Large intestine (tissue), 12 donors: ENCODE measurements at places on chromosomes 1 and 21. TPM values are rescaled to one million over a fixed set of nuclear protein-coding genes. Genes with fewer than 3 reads are reported as not detected.

DNA sequence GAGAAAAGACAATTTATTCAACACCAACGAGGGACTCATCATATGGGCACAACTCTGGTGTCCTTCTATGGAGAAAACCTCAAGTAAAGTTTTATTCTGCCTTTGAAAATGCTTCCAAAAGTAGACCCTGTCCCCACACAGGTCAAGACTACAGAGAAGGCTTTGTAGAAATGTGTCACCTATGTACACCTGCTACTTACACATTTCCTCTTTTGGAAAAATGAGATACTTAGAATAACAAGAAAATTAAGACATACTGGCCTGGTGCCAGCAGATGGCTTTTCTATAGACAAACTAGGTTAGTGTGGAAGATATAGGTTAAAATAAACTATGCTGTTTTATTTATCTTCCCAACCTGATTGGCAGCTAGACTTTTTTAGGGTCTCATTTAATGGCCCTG is 13.6 kb downstream of the POGK start:
- peaks cover 83% of the 10 kb centered on the region for H3K36me3 ChIP-seq
- no peak overlapping the region for H3K27ac ChIP-seq
- no peaks in the 10 kb centered on the region for H3K27me3 ChIP-seq
- H3K4me1 ChIP-seq, result no peaks in the 10 kb centered on the region

- peaks cover 4% of the 10 kb centered on the region for H3K36me3 ChIP-seq
- H3K27ac ChIP-seq, result peak overlapping the region; percentile 94
- H3K27me3 ChIP-seq, result no peaks in the 10 kb centered on the region
- DNase-seq, result no peak
- peaks cover 52% of the 10 kb centered on the region for H3K4me1 ChIP-seq
- peak overlapping the region; percentile 65 for H3K4me3 ChIP-seq
Measured at GRCh38 chr1:153615406-153615805, 719 bp downstream of the S100A14 start.

GRCh38 chr1:53075206-53075605 is 13.2 kb downstream of the PODN start:
- H3K27me3 ChIP-seq, result no peaks in the 10 kb centered on the region
- no peaks in the 10 kb centered on the region for H3K36me3 ChIP-seq
- H3K4me3 ChIP-seq, result no peak overlapping the region
- no peak overlapping the region for H3K27ac ChIP-seq
- DNase-seq, result no peak
- H3K4me1 ChIP-seq, result peaks cover 4% of the 10 kb centered on the region

GRCh38 chr1:186894415-186894814 is 65.7 kb downstream of the PLA2G4A start:
- no peak overlapping the region for H3K4me3 ChIP-seq
- no peak for DNase-seq
- H3K4me1 ChIP-seq, result no peaks in the 10 kb centered on the region
- H3K27ac ChIP-seq, result no peak overlapping the region

GRCh38 chr1:41599912-41600311 is 115.4 kb upstream of the EDN2 start:
- H3K4me1 ChIP-seq, result no peaks in the 10 kb centered on the region
- no peaks in the 10 kb centered on the region for H3K27me3 ChIP-seq
- no peak for DNase-seq
- no peak overlapping the region for H3K27ac ChIP-seq

DNA sequence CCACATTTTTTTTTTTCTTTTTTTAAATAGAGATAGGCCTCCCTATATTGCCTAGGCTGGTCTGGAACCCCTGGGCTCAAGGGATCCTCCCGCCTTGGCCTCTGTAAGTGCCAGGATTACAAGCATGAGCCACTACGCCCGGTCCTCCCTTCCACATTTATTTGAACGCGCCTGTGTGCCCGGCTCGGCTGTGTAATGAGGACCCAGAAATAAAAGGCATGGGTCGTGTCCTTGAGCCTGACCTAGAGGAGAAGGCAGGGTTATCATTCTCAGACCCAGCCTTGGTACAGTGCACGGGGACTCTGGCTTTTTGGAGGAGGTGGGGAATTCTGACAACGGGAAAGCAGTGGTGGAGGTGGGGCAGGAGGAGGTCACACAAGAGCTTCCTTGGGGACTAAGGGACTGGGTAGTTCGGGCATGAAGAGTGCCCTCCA is 841 bp downstream of the CENPF start:
- DNase-seq, result no peak
- peaks cover 3% of the 10 kb centered on the region for H3K4me1 ChIP-seq
- H3K4me3 ChIP-seq, result peak overlapping the region; percentile 88
- H3K27me3 ChIP-seq, result no peaks in the 10 kb centered on the region
- H3K27ac ChIP-seq, result no peak overlapping the region

DNA sequence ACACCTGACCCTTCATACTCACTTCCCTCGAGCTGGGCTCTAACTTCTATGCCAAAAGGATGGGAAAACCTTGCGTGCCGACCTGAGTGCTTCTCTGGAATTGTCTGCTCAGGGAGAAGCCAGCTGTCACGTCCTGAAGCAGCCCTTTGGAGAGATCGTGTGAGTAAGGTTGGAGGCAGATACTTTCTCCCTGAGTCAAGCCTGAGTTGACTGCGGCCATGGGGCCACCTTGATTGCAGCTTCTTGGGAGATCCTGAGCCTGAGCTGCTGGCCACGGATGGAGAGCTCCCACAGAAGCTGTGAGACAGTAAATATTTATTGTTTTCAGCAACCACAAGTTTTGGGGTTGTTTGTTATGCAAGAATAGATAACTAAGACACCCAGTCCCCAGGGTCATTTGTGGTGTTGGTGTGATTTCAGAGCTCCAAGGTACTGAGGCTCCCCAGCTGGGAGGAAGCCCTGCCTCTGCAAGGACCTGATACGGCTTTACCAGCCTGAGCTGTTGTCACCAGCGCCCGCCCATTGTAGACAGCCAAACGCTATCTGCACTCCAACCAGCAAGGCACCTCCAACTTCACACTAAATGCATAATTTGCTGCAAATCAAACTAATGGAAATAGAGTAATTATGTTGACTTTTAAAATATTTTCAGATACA is 531.6 kb downstream of the PTPRU start:
- H3K27ac ChIP-seq, result no peak overlapping the region
- H3K27me3 ChIP-seq, result peaks cover 21% of the 10 kb centered on the region
- no peak overlapping the region for H3K4me3 ChIP-seq
- no peaks in the 10 kb centered on the region for H3K36me3 ChIP-seq
- H3K4me1 ChIP-seq, result no peaks in the 10 kb centered on the region
- DNase-seq, result no peak

DNA sequence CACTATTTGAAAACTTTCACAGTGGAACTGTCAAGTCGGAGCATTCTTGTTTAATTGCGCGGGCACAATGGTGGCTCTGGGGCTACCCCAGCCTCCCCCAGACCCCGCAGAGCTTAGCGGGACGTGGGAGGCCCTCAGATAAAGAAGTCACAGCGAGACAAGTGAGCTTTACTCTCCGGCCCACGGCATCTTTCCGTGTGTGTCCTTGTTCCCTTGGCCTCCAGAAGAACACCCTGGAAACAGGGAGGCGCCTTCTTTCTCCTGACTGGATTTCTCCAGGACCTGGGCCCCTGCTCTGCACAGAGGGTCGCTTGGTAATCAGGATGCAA is 382.8 kb downstream of the RRAGC start:
- H3K36me3 ChIP-seq, result no peaks in the 10 kb centered on the region
- H3K4me3 ChIP-seq, result no peak overlapping the region
- no peaks in the 10 kb centered on the region for H3K4me1 ChIP-seq

DNA sequence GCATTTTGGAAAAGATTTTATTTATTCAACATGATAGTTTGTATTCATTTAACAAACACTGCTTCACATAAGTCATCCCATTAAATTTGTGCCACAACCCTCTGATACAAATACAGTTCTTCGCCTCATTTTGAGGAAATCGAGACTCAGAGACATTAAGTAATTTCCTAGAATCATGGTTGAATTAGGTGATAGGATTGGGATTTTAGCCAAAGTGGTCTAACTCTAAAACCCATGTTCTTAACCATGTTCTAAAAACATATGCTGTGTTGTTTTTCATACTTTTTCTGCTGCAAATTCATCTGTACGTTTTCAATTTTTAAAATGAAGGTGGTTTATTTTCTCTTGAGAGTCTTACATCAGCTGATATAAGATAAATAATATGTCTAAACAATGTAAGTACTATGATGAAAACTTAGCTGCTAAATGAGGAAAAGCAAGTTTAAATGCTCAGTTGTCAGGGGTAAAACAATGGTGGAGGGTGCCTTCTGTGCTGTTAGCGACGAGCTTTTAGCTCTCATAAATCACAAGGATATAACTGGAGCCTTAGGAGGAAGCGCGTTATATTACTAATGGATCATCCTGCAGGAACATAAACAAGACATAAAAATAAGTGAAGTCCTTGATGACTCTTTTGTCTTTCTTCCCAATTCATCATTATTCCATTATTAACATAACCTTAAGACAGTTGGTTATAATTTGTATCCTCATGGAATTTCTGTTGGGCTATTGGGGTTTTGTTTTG is 97.7 kb downstream of the CACHD1 start:
- H3K27ac ChIP-seq, result no peak overlapping the region
- H3K4me3 ChIP-seq, result no peak overlapping the region
- peaks cover 5% of the 10 kb centered on the region for H3K4me1 ChIP-seq
- no peaks in the 10 kb centered on the region for H3K27me3 ChIP-seq
- no peak for DNase-seq

DNA sequence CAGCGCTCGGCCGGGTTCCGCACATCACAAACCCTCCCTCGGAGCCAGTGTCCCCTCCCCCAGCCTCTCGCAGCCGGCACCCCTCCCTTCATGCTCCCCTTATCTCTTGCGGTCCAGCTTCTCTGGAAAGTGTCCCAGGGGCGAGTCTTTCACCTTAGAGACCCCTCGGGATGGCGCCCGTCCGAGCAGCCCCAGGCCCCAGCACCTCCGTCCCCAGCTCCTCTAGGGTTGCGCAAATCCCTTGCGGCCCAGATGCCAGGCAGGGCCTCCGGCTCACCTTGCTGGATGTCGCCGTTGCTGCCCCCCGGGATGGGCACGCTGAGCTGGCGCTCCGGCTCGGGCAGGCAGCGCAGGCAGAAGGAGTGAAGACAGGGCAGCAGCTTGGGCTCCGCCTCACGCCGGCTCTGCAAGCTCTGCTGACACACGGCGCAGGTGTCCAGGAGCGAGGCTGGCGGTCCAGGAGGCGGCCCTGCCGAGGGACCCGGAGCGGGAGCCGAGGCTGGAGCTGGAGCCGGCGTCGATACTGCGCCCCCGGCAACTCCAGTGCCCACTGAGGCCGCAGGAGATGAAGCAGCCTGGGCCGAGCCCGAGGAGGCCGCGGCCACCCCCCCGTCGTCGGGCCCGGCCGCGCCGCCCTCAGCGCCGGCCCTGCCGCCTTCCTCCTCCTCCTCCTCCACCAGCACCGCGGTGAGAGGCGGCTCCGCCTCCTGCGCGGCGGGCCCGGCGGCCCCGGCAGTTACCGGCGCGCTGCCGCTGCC is 550 bp downstream of the TRIM33 start:
- H3K4me3 ChIP-seq, result peak overlapping the region; percentile 94
- DNase-seq, result peak; percentile 18
- H3K4me1 ChIP-seq, result peaks cover 23% of the 10 kb centered on the region

- H3K36me3 ChIP-seq, result no peaks in the 10 kb centered on the region
- peak overlapping the region; percentile 7 for H3K4me3 ChIP-seq
- no peak for DNase-seq
- H3K27ac ChIP-seq, result peak overlapping the region; percentile 62
- no peaks in the 10 kb centered on the region for H3K4me1 ChIP-seq
Measured at GRCh38 chr1:50852889-50853288, 107.2 kb downstream of the FAF1 start.

GRCh38 chr1:211605603-211606331 is 26.8 kb upstream of the SLC30A1 start:
- no peak for DNase-seq
- no peak overlapping the region for H3K4me3 ChIP-seq
- H3K27me3 ChIP-seq, result no peaks in the 10 kb centered on the region
- H3K36me3 ChIP-seq, result no peaks in the 10 kb centered on the region

GRCh38 chr1:174940646-174941175 is 59.0 kb upstream of the CACYBP start:
- DNase-seq, result no peak
- H3K36me3 ChIP-seq, result no peaks in the 10 kb centered on the region
- H3K27me3 ChIP-seq, result no peaks in the 10 kb centered on the region
- no peak overlapping the region for H3K27ac ChIP-seq

GRCh38 chr21:25188677-25189079 is 418.6 kb downstream of the MRPL39 start:
- no peak overlapping the region for H3K27ac ChIP-seq
- H3K4me3 ChIP-seq, result no peak overlapping the region

DNA sequence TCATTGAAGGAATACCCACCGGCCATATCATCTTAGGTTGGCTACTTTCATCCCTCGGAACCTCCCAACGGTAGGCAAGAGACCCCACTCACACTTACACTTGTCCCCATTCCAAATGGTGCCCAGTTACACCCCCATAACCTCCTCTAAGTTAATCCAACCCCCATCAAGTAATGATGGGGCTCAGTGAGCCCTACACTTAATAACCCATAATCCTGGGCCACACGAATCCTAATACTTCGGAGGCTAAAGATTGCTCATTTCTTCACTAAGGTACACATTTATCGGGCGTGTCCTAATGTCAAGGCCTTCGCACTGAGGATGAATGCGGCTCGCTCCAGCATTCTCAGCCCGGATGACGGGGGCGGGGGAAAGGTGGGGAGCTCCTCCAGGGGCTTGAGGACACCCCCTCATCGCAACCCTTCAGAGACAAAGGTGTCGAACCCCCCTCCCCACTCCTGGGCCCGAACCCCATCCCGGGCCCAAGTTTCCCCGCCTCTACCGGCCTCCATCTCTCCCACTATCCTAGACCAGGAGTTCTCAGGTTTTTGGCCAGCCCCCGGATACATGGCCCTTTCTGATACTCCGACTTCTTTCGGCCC is 435 bp downstream of the ILF2 start:
- DNase-seq, result no peak
- no peaks in the 10 kb centered on the region for H3K27me3 ChIP-seq
- peak overlapping the region; percentile 54 for H3K27ac ChIP-seq
- peak overlapping the region; percentile 78 for H3K4me3 ChIP-seq
- no peaks in the 10 kb centered on the region for H3K4me1 ChIP-seq
- H3K36me3 ChIP-seq, result peaks cover 34% of the 10 kb centered on the region

DNA sequence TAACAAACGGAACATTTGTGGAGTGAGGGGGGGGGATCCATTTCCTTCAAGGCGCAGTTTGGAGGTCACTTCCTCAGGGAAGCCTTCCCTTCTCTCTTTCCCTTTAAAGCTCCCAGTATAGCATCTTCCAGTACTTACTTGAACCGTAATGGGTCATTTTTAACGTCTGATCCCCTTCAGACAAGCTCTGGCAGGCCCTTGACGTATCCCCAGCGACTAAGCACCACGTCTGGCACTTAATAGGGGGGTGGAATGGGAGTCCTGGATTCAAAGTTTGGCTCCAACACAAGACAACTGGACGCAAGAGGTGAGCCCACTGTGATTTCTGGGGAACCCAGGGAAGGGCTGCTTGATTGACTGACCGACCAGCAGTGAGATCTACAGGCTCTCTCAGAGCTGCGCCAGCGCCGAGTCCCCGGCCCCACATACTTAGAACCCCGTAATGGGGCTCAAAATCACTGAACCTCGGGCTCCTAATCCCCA is 441 bp downstream of the YARS1 start:
- H3K4me1 ChIP-seq, result peaks cover 6% of the 10 kb centered on the region
- peak overlapping the region; percentile 98 for H3K4me3 ChIP-seq
- H3K27ac ChIP-seq, result peak overlapping the region; percentile 87
- H3K36me3 ChIP-seq, result peaks cover 3% of the 10 kb centered on the region
- H3K27me3 ChIP-seq, result no peaks in the 10 kb centered on the region

Gene FALEC
- polyA plus RNA-seq, result 0.31 TPM

Gene ITPKB
- polyA plus RNA-seq, result 13.0 TPM

Gene OR2W3
- polyA plus RNA-seq, result 0.51 TPM

Gene ZYG11A
- 0.25 TPM for polyA plus RNA-seq

Gene ANGPTL1
- polyA plus RNA-seq, result 11.0 TPM

Gene SPOCD1
- polyA plus RNA-seq, result 1.2 TPM
